ENCODE measurements at places on chromosomes 3 and 15.
A peak's percentile ranks its signal among the peaks of the same experiment; 100 is the strongest.

GRCh38 chr15:67833710-67834511 is 5.9 kb downstream of the RNU6-1 start:
- peak overlapping the region; percentile 39 for H3K4me3 ChIP-seq
- H3K27me3 ChIP-seq: peaks cover 100% of the 10 kb centered on the region

- H3K4me1 ChIP-seq: peaks cover 6% of the 10 kb centered on the region
- H3K27ac ChIP-seq: no peak overlapping the region
- H3K27me3 ChIP-seq: no peaks in the 10 kb centered on the region
Measured at GRCh38 chr15:68506071-68506470, 72.7 kb upstream of the CORO2B start.

- peaks cover 14% of the 10 kb centered on the region for H3K4me1 ChIP-seq
- no peak overlapping the region for H3K4me3 ChIP-seq
- peaks cover 1% of the 10 kb centered on the region for H3K27me3 ChIP-seq
- H3K36me3 ChIP-seq: no peaks in the 10 kb centered on the region
- no peak overlapping the region for H3K27ac ChIP-seq
- DNase-seq: no peak
Measured at GRCh38 chr3:42800251-42800650, 4.0 kb downstream of the HIGD1A start.

- no peak for DNase-seq
- no peaks in the 10 kb centered on the region for H3K36me3 ChIP-seq
- no peaks in the 10 kb centered on the region for H3K27me3 ChIP-seq
- no peaks in the 10 kb centered on the region for H3K4me1 ChIP-seq
- H3K4me3 ChIP-seq: no peak overlapping the region
Measured at GRCh38 chr3:150748684-150749047, 14.3 kb downstream of the SIAH2 start.

- H3K36me3 ChIP-seq: no peaks in the 10 kb centered on the region
- H3K4me1 ChIP-seq: peaks cover 6% of the 10 kb centered on the region
- no peak overlapping the region for H3K4me3 ChIP-seq
- no peak overlapping the region for H3K27ac ChIP-seq
- no peak for DNase-seq
Measured at GRCh38 chr3:10370429-10370828, 49.5 kb upstream of the SEC13 start.
